ENCODE measurements at places on chromosomes 2 and 18. TPM values are rescaled to one million over a fixed set of nuclear protein-coding genes. Genes with fewer than 3 reads are reported as not detected.

The PTPRN gene
- total RNA-seq: 0.36 TPM

The CYTIP gene
- total RNA-seq: not detected

The DTNA gene
- total RNA-seq: 27.6 TPM

The RNU2-63P gene
- not detected for total RNA-seq

The ALLC gene
- not detected for total RNA-seq

The RGPD4 gene
- not detected for total RNA-seq

The HRH4 gene
- 0.14 TPM for total RNA-seq

The REG3A gene
- total RNA-seq: 0.30 TPM

The PROC gene
- not detected for total RNA-seq

The SERPINB3 gene
- not detected for total RNA-seq

The AKAIN1 gene
- total RNA-seq: not detected

The IAH1 gene
- total RNA-seq: 45.4 TPM

The ABCG8 gene
- not detected for total RNA-seq

The TMEM200C gene
- 26.8 TPM for total RNA-seq

The CRYGD gene
- total RNA-seq: not detected

The CTNNA2 gene
- total RNA-seq: 15.5 TPM

The MARCHF4 gene
- total RNA-seq: not detected

The CYP26B1 gene
- 3.1 TPM for total RNA-seq

The NAT8 gene
- total RNA-seq: not detected

The CYP27C1 gene
- 1.5 TPM for total RNA-seq

The ZCCHC2 gene
- 12.2 TPM for total RNA-seq

The ACMSD gene
- not detected for total RNA-seq

The NEU4 gene
- total RNA-seq: 0.56 TPM
